Stimulated activated CD8-positive, alpha-beta memory T cell treated with anti-CD3 and anti-CD28 coated beads, Interleukin-15, amount 100 ng/mL, for 24 hours (primary cell): ENCODE measurements at places on chromosomes 12 and 14.

DNA sequence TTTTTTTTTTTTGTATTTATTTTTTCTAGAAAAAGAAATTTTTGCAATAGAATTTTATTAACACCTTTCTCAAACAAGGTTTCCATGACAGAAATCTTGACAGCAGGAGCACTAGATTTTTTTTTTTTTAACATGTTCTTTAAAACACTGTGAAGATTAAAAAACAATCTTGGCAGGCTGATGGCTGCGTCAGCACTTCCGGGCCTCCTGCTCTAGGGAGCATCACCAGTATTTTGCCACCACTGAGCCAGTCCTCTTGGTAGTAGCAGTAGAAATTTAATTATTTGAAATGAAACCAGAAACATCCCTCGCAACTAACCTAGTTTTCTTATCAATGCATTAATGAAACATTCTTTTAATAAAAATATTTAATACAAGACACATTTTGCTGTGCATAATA, 99.6 kb downstream of the APAF1 start:
- DNase-seq = no peak

GRCh38 chr14:64303471-64303917, 9.3 kb upstream of the ESR2 start:
- no peak for DNase-seq

- DNase-seq = no peak
These were observed 86.9 kb upstream of the FLRT2 start for GRCh38 chr14:85442996-85443395.

- DNase-seq = no peak
These were observed 42.2 kb upstream of the SLC6A13 start for GRCh38 chr12:304805-305204.

GRCh38 chr14:104680056-104680805, 9.2 kb upstream of the INF2 start:
- DNase-seq = no peak

DNA sequence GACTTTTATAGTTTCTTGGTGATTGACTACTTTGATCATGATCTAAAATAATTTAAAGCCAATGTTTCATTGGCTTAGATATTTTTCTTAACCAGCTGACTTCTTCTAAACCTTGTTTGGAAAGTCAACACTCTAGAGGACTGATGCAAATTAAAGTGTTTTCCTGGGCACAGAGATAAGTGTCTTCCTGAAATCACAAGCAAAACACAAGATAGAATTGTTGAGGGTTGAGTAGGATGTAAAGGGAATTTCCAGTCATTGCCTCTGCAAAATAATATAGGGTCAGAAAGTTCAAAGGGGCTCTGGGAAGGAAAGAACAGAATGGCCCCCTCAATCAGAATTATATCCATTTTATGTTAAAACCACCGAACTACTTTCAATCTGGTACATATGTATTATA, 156.3 kb upstream of the LRIG3 start:
- DNase-seq = no peak

DNA sequence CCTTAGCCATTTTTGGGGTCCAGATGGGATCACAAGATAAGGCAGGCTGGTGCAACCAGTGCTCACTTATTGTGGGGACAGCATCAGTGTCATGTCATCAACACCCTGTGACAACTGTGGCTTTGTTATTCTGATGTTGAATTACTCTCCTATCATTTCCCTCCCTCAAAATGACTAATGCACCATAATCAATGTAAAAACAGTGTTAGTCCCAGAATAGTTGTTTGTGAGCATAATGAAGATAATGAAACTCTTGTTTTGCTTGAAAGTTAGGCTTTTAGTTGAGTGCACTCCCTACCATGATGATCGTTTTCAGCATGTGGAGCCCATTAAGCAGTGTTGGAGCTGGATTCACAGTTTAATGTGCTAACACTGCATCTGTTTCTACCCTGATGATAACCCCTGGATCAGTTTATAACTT, 151.4 kb downstream of the TMTC2 start:
- DNase-seq = no peak

DNA sequence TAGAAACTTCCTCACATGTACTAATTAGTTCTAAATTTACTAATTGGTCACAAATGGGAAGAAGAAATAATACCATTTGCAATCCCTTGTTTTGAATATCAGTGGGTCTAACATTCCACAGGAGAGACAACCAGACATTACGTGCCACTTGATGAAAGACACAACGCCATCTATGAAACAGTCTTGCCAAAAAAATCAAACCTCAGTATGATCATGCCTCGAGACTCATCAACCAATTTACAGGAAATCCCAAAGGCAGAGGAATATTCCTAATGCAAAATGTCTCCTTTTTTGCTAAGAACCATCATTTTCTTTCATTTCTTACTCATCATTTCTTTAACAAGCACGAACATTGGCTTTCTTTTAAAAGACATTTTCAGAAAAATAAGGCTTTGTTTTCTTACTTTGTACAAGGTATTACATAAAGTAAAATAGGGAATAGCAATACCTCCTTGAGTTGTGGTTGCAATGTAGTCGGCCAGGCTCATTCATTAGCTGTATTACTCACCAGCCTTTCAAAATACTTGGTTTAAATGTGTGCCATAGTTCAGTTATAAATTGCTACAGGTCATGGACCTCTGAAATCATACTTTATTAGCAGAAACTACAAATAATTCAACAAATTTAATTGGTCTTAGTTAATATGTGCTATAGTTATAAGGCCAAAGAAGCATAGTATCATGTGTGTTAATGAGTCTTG, 436.2 kb upstream of the FLRT2 start:
- no peak for DNase-seq

DNA sequence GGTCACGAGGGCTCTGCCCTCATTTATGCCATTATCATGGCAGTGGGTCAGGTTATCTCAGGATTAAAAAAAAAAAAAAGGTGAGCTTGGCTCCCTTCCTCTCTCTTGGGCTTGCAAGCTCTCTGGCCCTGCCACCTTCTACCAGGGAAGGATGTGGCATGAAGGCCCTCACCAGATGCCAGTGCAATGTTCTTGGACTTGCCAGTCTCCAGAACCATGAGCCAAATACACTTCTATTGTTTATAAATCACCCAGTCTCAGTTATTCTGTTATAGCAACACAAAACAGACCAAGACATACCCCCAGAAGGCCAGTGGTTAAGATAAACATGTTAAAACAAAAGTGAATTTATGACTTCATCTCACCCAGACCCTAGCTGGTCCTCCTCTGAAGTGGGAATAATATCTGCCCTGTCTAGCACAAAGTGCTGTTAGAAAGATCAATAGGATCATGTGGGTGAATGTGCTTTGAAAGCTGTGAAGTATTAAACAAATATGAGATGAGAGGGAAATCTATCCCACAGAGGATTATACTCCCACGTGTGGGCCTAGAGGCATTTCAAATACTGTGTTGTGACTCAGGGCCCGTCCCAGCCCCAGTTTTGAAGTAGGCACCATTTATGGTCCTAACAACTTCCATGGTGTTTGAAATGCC, 88.6 kb downstream of the NINJ2 start:
- no peak for DNase-seq

DNA sequence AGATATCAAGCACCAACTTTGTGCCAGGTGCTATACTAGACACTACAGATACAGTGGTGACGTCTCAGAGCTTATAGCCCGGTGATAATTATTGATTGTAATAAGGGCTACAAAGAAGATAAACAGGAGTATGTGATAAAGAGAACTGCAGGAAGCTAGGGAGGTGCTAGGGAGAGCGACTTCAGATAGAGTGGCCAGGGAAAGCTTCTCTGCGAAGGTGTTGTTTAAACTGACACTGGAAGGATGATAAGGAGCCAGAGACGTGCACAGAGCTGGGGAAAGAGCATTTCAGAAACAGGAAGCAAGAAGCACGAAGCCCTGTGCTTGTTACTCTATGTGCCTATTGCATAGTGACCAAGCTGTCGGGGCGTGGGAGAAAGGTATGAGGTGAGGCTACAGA, 48.1 kb upstream of the OTX2 start:
- DNase-seq = no peak

DNA sequence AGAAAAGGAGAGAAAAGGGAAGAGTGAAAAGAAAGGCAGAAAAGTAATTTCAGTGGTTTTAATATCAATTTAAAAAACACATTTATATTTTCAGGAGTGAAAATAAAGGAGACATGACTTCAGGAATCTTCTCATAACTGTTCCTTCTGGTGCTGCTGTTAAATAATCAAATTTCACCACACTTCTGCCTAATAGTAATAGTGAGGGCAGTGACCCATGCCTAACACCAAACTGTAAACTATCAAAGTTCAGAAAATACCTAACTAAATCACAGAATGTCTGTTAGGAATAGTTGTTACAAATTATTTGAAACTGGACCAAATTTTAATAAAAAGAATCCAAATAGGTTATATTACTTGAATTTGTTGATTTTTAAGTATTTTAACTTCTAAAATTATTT, 169.4 kb downstream of the RPL10L start:
- DNase-seq = no peak

- no peak for DNase-seq
These were observed 57.1 kb downstream of the KDM2B start for GRCh38 chr12:121523741-121524140.

DNA sequence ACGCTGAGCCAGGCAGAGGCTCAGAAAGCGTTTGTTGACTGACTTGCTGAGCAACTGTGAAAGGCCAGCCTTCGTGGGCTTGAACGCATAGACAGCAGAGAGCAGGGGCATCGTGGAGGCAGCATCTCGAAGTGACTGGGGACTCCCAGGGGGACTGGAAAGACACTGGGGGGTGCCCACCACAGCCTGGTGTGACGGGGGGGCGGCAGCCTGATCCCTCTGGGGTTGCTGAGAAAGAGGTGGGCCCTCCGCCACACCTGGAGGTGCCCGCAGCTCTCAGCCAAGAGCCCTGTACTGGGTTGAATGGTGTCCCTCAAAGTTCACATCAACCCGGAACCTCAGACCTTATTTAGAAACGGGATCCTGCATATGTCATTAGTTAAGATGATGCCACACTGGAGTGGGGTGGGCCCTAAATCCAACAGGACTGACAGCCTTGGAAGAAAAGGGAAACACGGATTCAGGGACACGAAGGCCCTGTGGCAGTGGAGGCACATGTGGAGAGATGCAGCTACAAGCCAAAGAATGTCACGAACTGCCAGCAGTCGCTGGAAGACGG, 84.6 kb downstream of the RFLNA start:
- no peak for DNase-seq

- no peak for DNase-seq
These were observed 216.9 kb downstream of the NTF3 start for GRCh38 chr12:5648692-5649359.

DNA sequence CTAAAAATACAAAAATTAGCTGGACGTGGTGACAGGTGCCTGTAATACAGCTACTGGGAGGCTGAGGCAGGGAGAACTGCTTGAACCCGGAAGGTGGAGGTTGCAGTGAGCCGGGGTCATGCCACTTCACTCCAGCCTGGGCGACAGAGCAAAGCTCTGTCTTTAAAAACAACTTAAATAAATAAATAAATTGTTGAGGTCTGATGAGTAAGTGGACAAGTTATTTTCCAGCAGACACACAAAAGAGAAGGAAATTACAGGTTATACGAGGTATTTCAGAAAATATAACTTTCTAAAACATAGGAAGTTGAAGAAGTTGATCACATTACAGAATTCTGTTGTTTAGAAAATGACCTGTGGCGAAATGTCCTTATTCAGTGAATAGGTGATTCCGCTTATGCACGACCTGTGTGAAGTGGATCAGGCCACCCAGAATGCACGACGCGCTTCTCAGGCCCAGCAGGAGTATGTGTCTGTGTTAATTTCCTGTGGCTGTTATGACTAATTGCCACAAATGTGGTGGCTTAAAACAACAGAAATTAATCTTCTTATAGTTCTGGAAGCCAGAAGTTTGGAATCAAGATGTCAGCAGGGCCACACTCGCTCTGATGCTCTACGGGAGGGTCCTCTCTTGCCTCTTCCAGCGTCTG, 38.1 kb downstream of the P2RX7 start:
- DNase-seq = no peak

DNA sequence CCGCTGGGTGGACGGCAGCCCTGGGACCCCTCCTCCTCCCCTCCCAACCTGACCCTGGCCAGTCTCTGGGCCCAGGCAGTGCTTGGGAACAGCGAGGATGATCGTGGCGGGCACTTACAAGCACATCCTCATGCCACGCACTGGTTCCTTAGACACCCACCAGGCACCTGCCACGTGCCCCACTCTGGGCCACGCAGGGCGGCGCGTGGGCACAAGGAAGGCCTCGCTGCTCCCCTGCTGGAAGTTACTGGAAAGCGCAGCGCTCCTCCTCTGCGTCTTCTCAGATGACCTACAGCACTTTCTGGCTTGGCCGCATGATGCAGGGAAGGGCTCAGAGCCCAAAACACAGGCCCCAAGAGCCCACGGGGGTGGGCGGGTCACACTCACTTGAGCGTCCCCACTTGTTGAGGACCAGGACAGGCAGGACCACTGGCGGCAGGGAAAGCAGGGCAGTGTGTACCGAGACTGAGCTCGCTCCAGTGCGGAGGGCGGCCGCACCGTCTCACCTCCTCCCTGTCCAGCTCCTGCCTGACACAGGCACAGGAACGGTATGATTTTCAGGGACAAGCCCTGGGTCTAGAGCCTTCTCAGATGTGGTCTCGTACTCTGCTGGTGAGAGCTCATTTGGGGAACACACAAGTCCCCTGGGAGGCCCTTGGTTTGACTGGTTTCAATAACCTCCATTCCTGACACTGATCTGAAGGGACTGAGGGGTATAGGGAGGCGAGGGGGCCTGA, 128.3 kb upstream of the EVL start:
- DNase-seq = no peak

DNA sequence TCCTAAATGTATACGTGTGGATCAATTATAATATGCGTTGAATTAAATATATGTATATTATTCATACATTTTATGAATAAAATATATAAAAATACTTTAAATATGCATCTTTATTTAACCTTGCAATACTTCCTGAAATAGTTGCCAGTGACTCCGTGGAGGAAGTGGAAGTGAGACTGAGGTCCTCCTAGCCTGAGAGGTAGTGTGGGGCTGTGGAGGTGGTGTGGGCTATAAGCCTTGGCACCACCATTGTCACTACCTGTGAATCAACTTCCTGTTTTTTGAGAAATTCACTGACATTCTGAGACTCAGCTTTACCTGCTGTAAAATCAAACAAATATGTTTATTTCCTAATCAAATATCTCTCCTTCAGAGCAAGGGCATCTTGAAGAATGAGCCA, 514.2 kb downstream of the VRK1 start:
- no peak for DNase-seq

DNA sequence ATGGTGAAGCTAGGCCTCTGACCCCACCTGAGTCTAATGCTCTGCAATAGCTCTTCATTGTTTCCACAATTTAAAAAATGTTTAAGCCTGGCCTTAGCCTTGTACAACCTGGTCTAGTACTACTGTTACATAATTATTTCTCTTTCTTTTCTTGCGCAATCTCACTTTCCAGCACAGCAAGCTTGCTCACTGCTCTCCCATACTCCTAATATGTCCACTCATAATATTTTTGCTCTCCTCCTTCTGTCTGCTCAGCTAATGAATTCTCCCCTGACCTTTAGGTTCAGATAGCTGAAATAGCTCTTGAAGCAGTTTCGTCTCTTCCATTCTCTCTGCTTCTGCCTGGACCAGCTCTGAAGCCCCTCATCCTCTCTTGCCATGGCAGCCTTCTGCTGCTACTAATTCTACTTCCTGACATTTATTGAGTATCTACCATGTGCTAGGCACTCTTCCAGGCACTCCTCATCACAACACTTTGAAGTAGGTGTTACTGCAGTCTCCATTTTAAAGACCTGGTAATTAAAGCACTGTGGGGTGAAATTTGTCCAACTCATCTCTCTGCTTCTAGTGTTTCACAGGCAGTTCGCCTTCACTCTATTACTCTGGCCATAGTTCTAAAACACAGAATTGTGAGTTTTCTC, 2.8 kb upstream of the SLC48A1 start:
- DNase-seq = no peak

- no peak for DNase-seq
These were observed 14.0 kb upstream of the KLRD1 start for GRCh38 chr12:10293570-10294227.

GRCh38 chr12:70178038-70178437, 65.2 kb upstream of the CNOT2 start:
- no peak for DNase-seq
